ENCODE measurements at places on chromosomes 13 and 19.

DNA sequence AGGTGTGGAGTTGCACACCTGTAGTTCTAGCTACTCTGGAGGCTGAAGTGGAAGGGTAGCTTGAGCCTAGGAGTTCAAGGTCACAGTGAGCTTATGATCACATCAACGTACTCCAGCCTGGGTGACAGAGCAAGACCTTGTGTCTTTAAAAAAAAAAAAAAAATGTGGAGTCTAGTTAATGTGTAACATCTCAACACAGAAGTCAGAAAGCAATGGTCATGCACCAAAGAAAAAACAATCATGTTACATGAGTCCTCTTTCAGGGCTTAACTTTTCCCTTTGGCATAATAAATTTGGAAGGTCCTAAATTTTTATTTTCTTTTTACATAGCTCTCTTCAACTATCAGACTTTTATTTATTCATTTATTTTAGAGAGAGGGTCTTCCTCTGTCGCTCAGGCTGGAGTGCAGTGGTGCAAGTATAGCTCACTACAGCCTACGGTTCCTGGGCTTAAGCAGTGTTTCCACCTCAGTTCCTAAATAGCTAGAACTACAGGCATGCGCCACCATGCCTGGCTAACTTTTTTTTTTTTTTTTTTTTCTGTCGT is 22.3 kb downstream of the SETDB2 start:
- no peak for DNase-seq

- DNase-seq: no peak
Observed at GRCh38 chr13:46726347-46726746, 70.6 kb downstream of the ESD start.

DNA sequence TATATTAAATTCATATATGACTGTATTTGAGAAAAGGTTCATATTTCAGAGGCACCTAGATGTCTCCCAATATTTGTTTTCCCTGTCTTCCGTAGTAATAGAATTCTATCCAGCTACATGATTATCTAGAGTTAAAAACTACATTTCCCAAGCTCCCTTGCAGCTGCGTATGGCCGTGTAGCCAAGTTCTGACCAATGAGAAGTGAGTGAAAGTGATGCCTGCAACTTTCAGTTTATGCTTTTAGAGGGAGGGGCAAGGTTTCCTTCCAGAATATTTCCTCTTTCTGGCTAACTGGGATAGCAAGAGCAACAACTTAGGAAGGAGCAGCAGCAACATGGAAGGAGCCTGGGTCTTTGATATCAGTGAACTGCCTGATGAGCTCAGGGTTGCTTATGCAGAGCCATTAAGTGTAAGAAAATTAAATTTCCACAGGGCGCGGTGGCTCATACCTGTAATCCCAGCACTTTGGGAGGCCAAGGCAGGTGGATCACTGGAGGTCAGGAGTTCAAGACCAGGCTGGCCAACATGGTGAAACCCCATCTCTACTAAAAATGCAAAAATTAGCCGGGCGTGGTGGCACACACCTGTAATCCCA is 23.2 kb upstream of the CYP2A13 start:
- DNase-seq: no peak

- DNase-seq: no peak
Observed at GRCh38 chr13:94858856-94859255, 146.5 kb upstream of the SOX21 start.

GRCh38 chr13:73954808-73955207 is 179.4 kb downstream of the KLF12 start:
- DNase-seq: no peak

DNA sequence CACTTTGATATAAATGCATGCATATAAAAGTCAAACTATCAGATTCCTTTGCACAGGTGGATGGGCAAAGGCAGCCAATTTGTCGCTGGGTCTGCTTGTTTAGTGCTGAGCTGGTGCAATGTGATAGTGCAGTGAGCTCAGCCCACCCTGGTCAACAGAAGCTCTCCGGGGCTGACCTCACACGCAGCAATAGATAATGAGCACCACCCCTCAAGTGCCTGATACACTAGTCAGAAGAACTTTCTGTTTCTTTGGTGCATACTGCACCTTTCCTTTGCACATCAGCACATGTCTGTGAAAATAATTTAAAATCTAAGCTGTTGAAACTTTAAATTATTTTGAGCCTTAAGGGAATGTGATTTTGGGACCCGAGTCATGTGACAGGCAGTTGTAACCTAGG is 20.2 kb downstream of the ATP8A2 start:
- DNase-seq: no peak

GRCh38 chr13:45456196-45456972 is 8.4 kb upstream of the COG3 start:
- no peak for DNase-seq

All from GOT3 (cell line).